Dermis microvascular lymphatic vessel endothelial cell (primary cell): ENCODE measurements at places on chromosomes 1 and 21.

DNA sequence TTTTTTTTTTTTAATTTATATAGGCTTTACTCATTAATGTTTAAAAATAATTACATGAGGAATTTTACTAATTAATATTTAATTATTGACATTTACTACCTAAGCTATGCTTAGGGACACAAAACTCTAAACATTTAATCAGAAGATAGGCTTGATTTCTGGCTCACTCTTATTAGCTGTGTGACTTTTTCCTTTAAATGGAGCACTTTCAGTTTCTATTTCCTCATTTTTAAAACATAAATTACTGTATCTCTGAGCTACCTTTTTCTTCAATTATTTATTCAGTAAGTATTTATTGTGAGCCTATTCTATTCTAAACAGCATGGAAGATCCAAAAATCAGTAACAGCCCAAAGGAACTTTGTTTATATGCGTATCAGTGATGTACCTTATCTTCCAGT lies 40.5 kb downstream of the MAP3K7CL start:
- DNase-seq = no peak

GRCh38 chr1:182650678-182651338 lies 33.6 kb downstream of the RGS8 start:
- DNase-seq = no peak

DNA sequence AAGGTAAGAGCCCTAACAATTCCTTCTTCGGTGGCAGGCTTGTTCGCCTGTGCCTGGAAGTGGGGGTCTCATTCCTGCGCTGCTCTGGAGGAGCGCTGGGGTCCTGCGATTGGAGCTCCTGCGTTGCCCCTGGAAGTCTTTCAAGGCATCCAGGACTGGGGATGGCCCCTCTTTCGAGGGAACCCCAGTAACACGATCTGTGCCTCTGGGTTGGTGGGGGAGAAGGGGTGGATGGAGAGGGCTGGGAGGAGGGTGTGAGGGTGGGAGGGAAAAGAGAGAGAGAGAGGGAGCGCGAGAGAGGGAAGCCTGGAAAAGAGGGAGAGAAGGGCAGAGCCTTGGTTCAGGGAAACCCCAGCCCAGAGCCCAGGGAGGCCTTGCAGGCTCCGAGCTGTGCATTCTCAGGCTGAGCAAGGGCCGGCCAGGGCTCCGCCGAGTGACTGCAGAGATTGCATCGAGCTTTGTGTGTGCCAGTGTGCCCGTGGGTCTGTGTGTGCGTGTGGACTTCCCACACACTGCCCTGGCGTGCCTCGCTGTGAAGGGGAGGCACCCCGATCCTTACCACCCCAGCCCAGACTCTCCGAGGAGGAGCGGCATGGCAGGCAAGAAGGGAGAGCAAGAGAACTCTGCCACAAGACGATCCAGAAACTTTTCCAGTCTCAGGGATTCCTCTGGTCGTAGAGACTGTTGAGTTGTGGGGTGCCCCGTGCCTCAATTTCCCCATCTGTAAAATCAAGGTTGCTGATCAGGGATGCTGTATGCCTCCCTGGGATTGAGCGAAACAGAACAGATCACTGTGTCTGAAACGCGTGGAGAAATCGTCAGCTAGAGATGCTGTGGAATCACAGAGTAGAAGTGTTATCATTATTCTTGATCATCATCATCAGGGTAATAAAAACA lies 619 bp downstream of the BCL9 start:
- DNase-seq = no peak

DNA sequence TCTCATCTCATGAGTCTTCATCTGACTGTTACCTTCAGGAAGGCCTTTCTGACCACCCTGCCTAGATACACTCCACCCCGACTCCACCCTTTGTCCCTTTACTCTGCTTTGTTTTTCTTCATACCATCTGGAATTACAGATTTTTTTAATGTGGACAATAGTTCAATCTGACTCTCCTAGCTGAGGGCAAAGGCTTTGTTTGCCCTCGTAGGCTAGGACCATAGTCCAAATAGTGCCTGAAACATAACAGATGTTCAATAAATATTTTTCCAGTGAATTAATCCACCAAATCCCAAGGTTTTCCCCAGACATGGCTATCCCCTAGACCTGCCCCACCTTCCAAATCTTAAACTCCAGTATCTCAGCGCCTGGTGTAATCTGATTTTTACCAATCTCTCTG lies 176.5 kb upstream of the GJB5 start:
- DNase-seq = no peak

- no peak for DNase-seq
These were observed 68.6 kb upstream of the COG2 start for GRCh38 chr1:230573658-230574057.

- DNase-seq = no peak
These were observed 33.0 kb downstream of the MRAP start for GRCh38 chr21:32331444-32332305.

GRCh38 chr1:234589064-234589800 lies 20.7 kb downstream of the IRF2BP2 start:
- DNase-seq = no peak

GRCh38 chr1:110248746-110249145 lies 38.6 kb downstream of the KCNC4 start:
- DNase-seq = no peak

DNA sequence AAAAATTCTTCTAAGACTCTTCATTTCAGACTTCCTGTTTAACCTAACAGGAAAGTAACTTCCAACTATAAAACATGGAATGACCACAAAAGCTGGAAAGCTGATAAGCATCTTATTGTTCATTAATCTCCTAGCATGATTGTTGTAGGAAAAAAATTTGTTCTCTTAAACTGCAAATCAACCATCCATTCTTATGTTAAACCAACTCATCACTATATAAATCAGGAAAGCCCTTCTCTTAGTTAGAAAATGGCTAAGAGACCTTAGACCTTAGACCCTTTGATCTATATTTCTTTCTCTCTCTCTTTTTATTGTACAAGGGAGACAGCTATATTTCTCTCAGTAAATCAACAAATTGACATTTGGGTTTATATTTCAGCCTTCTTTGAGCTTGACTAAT lies 101.4 kb downstream of the UBE2U start:
- peak; percentile 9 for DNase-seq

DNA sequence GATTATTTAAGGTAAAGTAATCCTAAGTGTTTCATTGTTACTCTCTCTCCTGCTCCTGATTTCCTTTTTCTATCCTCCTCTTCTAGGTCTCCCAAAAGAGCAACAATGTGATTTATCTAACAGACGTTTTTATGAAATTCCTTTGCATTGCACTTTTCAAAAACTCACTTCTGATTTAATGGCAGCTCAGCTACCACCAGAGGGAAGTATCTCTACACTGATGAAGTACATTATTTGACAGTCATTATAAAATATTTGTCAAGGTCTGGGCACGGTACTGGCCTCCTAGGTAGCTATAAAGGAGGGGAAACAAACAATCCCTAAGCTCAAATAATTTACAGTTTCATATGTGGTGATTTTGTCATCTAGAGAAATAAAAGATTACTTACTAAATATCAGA lies 15.6 kb downstream of the TMPRSS15 start:
- DNase-seq = no peak

DNA sequence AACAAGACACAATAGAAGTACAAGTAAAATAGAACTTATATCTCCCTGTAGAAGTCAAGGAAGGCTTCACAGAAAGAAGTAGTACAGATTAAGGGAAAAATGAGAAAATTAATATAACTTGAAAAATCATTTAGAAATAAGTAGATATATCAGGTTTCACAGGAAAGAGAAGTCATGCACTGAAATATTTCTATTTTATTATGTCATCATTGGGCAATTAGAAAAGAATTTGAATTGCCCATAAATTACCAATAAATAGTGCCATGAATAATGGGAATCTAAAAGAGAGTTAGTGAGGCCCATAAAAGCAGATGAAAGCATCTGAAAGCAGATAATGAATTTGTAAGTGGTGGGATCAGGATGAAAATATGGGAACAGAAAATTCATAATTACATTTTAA lies 1597.8 kb downstream of the PLA2G4A start:
- no peak for DNase-seq

- no peak for DNase-seq
These were observed 483 bp downstream of the UBQLN4 start for GRCh38 chr1:156052862-156053767.
